LoVo (cell line): ENCODE measurements at places on chromosomes 7 and 10.

GRCh38 chr10:80498078-80498832, 39.4 kb upstream of the SH2D4B start:
- DNase-seq: no peak

- DNase-seq: no peak
These were observed 27.0 kb upstream of the PRSS1 start for GRCh38 chr7:142722248-142722794.

DNA sequence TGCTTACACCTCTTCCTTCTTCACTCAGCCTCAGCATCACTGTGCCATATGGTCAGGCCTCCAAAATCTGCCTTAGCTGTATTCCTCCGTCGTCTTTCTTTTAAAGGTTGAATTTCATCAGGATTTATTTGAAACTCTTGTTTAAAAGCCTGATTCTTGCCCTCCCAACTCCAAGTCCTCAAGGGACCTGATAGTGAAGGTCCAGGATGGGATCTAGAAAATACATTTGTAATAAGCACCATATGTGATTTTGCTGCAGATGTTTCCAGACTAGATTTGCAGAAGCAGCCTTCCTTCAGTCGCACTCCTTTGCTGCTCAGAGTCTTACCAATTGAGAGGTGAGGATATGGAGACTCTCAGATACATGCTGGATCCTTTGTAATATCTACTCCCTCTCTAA, 101.0 kb upstream of the ANKRD1 start:
- no peak for DNase-seq

DNA sequence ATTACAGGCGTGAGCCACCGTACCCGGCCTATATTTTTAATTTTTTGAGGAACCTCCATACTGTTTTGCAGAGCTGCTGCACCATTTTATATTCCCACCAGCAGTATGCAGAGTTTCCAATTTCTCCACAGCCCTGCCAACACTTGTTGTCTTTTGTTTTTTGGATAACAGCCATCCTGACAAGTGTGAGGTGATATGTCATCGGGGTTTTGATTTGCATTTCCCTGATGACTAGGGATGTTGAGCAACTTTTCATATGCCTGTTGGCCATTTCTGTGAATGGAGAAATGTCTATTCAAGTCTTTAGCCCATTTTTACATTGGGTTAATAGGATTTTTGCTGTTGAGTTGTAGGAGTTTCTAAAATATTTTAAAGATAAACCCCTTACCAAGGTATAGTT, 22.2 kb downstream of the ENTPD7 start:
- DNase-seq: no peak

DNA sequence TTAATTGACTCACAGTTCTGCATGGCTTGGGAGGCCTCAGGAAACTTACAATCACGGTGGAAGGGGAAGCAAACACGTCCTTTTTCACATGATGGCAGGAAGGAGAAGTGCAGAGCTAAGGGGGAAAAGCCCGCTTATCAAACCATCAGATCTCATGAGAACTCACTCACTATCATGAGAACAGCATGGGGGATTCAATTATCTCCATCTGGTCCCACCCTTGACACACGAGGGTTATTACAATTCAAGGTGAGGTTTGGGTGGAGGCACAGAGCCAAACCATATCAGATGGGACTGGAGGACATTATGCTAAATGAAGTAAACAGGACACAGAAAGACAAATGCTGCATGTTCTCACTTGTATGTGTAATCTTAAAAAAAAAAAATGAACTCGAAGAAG, 141.4 kb upstream of the HABP2 start:
- no peak for DNase-seq

GRCh38 chr10:97454330-97455036, 8.5 kb downstream of the ZDHHC16 start:
- DNase-seq: no peak

GRCh38 chr7:13641714-13642113, 347.8 kb downstream of the ETV1 start:
- DNase-seq: no peak

DNA sequence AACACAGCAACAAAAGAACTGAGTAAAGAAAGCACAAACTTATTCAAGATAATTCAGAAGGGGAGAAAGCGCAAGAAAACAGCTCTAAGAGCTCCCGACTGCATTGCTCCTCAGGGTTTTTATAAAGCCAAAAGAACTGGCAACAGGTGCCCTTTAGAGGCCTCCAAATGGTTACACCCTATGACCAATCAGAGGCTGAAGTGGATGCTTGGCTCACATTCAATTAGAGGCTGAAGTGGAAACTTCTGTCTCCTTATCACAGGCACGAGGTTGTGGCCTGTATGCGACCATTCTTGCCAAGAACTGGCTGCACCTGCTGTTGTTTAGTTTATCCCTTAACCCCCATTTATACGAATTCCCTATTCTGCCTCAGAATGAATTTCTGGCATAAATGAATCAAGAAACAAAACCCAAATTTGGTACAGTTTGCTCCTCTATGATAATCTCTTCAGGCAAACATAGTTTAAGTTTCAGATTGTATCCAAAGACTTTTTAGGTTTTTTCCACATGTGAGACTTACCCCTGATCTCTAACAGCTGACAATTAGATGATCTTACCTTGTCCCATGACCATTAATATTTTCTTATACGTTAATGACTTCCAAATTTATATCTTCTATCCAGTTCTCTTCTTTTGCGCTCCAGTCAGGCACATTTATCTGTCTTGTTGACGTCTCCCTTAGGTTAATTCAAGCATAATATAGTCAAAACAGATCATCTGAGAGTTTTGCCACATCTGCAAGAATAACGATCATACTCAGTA, 504.8 kb downstream of the NXPH1 start:
- DNase-seq: no peak

DNA sequence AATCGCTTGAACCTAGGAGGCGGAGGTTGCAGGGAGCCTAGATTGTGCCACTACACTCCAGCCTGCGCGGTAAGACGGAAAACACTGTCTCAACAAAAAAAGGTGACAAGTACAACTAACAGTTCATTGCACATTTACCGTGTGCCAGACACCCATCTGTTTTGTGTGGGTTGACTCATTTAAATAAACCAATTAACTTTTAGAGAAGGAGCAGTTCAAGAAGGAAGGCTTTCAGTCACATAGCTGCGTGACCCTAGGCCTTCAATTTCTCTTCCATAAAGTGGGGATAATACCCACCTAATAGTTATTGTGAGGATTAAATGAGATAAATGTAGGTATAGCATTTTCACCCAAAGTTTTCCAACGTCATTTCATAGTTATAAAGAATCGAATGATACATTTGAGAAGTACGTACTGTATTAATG, 52.3 kb upstream of the KDM7A start:
- no peak for DNase-seq

GRCh38 chr10:63210611-63211196, 77.6 kb downstream of the NRBF2 start:
- DNase-seq: no peak

GRCh38 chr10:25176421-25176968, 1.7 kb downstream of the GPR158 start:
- no peak for DNase-seq

GRCh38 chr10:47283101-47283630, 16.8 kb upstream of the GDF10 start:
- DNase-seq: no peak

- DNase-seq: no peak
These were observed 115.6 kb upstream of the FAM133B start for GRCh38 chr7:92705831-92706230.

- DNase-seq: no peak
These were observed 23.8 kb upstream of the SLF2 start for GRCh38 chr10:100888957-100889356.

DNA sequence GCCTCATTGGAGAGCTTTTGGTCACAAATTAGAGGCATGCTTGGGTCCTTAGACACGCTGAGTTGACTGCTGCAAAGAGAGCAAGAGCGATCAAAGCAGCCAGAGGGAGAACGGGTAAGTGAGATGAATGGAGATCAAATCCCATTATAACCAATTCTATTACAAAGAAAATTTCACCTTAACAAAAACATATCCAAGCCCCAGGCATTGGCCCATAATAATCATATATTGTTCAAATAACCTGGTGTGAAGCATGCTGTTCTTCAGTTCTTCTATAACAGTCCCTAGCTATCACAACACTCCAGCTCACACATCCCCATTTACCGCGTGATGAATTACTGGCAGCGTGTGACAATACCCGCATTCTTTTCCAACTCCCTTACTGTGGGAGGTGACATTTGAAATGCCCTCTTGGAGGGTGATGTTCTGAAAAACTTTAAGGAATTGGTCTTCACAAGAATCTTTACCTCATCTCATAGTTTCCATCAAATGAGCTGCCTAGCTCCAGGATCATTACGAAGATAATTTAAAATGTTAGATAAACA, 156.1 kb upstream of the PLXNA4 start:
- no peak for DNase-seq

GRCh38 chr7:95056107-95056739, 148.8 kb downstream of the PPP1R9A start:
- DNase-seq: no peak

GRCh38 chr10:102773320-102773719, 29.6 kb downstream of the WBP1L start:
- no peak for DNase-seq

DNA sequence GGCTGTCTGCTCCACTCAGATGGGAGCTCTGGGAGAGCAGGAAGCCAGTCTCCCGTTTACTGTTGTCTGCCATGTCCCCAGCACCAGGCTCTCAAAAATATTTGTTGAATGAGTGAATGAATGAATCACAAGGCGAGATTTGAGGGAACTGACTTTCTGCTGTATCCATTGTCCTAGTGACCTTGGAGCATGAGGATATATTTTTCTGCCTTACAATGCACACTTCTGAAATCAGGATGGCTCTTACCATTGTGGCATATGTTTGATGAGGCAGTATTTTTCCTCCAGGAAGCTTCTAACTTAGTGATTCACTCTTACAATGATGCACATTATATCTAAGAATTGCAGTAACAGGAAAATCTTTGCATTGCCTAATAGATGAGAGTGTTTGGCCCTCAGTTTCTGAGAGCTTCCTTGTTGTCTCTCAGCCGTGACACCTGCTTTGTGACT, 136.4 kb downstream of the RPS24 start:
- DNase-seq: no peak

DNA sequence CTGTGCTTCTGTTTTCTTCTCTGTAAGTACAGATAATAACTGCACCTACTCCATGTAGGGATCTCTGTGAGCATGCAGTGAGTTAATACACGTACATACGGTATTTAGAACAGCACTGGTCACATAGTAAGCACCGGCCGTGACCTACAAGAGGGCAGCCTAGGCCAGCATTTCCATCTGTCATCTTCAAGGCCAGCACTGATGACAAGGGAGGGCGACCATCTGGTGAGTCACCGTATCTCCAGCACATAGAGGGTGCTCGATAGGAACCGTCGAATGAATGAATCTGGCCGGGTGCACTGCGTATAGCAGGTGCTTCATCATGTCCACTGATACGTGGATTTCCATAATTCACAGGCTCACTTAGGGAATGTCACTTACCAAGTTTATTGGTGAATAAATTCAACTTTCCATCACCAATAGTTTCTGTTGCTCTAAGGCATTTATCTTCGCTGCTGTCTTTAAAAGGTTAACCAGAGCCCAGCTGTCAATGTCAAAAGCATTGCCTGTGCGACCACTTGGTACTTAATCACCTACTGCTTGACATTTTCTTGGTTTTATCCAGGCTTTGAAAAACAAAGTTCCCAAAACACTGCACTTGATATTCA, 8.3 kb downstream of the NOD1 start:
- no peak for DNase-seq

DNA sequence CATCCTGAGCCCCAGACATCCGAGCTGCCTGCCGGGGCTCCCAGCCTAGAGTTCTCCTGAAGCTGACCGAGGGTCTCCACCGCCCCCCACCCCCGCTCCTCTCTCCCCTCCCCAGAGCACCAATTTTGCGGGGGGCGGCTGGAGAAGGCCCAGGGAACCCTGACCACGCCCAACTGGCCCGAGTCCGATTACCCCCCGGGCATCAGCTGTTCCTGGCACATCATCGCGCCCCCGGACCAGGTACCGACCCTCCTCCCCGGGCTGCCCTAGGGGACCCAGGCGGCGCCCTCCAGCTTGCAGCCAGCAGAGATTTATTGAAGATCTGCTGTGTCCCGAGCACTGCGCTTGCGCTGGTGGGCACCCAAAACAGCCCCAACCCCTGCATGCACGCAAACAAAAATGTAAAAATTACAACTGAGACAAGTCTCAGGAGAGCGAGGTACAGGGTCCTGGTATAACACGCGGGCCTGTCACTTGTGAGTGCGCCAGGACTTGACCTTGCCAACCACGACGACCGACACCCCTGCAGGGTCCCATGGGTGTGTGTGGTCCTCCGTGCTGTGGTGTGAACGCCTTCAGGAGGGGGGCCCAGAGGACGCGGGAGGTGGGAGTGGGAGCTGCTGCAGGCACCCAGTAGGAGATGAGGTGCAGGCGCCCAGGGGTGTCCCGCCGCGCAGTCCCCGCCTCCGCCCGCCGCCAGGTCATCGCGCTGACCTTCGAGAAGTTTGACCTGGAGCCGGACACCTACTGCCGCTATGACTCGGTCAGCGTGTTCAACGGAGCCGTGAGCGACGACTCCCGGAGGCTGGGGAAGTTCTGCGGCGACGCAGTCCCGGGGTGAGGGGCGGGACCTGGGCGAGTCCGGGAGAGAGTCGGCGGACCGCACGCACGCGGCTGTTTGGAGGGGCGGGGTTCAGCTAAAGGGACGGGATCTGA, 3.1 kb downstream of the PCOLCE start:
- DNase-seq: no peak

- DNase-seq: no peak
These were observed 90.1 kb upstream of the NANOS1 start for GRCh38 chr10:118939211-118940007.

GRCh38 chr7:157853789-157854065, 516.9 kb downstream of the DNAJB6 start:
- DNase-seq: no peak

- no peak for DNase-seq
These were observed 37.1 kb upstream of the COMTD1 start for GRCh38 chr10:75272896-75273295.

DNA sequence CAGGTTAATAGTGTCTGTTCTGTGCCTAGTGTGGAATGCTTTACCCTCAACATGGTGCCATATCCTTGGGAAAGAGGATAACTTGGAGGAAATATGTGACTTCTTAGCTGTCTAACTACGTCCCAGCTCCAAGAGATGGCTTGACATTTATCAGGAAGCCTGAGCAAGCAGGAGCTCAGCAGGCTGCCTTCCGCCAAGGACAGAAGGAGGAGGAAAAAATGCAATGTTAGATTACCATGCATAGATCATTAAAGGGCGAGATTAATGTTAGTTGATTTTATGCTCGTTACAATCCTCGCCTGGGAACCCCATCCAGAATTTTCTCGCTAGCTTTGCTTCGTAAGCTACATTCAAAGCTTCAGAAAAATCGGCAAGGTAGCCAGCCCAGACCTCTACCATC, 97.8 kb downstream of the GFRA1 start:
- no peak for DNase-seq

DNA sequence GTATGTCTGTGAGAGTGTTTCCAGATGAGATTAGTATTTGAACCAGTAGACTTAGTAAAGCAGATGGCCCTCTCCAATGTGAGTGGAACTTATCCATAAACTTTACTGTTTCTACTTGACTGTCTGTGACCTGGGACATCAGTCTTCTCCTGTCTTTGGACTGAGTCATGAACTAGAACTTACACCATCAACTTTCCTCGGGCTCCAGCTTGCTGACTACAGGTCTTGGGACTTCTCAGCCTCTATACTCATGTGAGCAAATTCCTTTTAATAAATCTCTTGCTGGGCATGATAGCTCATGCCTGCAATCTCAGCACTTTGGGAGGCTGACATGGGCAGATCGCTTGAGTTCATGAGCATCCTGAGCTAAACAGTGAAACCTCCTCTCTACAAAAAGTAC, 25.7 kb upstream of the WAPL start:
- no peak for DNase-seq
